Epithelial cell of alveolus of lung (primary cell): ENCODE measurements at places on chromosomes 11 and 22. TPM values are rescaled to one million over a fixed set of nuclear protein-coding genes. Genes with fewer than 3 reads are reported as not detected.

Gene LGALS12
- total RNA-seq = not detected in 2 replicates

Gene PHETA2
- 18.2 and 22.9 TPM in 2 replicates for total RNA-seq

Gene MYO18B
- 1.6 TPM in 1 of 2 replicates, not detected in the other for total RNA-seq

Gene UPK3A
- not detected in 2 replicates for total RNA-seq

Gene ASCL2
- total RNA-seq = 1.2 TPM in 1 of 2 replicates, not detected in the other

Gene THYN1
- total RNA-seq = 61.4 and 70.6 TPM in 2 replicates

Gene OR10G4
- total RNA-seq = not detected in 2 replicates

Gene MS4A6E
- not detected in 2 replicates for total RNA-seq

Gene ZBTB16
- total RNA-seq = 7.9 and 50.1 TPM in 2 replicates
